ENCODE measurements at places on chromosomes 4 and X.

- no peak for DNase-seq
Observed at GRCh38 chr4:90128961-90129495, 1.8 kb downstream of the CCSER1 start.

DNA sequence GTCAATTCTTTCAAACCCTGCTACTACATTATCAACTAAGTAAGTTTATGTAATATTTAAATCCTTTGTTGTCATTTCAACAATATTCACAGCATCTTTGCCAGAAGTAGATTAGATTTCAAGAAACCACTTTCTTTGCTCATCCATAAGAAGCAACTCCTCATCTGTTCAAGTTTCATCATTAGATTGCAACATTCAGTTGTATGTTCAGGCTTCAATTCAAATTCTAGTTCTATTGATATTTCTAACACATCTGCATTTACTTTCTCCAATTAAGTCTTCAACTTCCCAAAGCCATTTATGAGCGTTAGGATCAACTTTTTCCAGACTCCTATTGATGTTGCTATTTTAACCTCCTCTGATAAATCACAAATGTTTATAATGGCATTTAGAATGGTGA is 66.1 kb downstream of the BMP3 start:
- no peak for DNase-seq

- DNase-seq, result peak; percentile 11
Observed at GRCh38 chrX:109990582-109991276, 12.2 kb upstream of the TMEM164 start.

DNA sequence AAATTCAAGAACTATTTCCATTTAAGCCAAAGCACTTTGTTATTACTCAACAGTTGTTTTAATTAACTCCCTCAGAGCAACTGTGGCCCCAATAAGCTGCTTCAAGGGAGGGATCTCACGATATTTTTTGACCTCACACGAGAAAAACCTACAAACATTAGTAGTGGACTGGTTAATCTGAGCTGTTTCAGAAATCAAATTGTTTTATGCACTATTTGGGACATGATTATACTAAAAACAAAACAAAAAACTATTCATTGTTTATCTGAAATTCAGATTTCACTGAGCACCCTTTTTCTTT is 74.3 kb downstream of the DCHS2 start:
- no peak for DNase-seq

- no peak for DNase-seq
Observed at GRCh38 chr4:150302553-150302952, 224.3 kb downstream of the DCLK2 start.

DNA sequence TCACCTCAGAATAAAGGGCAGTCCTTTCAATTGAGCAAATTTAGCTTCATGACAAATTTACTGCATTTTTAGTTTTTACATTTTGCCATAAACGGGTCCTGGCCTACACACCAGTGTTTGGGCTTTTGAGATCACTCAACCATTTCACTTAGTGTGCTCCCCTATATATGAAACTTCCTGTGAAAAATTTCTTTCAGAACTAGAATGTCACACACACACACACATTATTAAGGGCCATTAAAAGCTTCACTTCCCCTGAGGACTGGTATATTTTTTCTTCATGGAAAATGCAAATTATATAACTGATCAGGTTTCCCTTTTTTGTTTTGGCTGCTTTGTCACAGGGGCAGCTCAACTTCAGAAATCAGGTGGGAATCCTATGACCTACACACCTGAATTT is 206.5 kb downstream of the ENOX2 start:
- no peak for DNase-seq

- DNase-seq, result no peak
Observed at GRCh38 chr4:56871371-56871866, 36.3 kb upstream of the REST start.

GRCh38 chr4:148044912-148045352 is 313.0 kb downstream of the ARHGAP10 start:
- peak; percentile 43 for DNase-seq

GRCh38 chr4:138267835-138268234 is 25.7 kb upstream of the SLC7A11 start:
- DNase-seq, result no peak

- no peak for DNase-seq
Observed at GRCh38 chr4:106414366-106414765, 45.8 kb upstream of the GIMD1 start.

DNA sequence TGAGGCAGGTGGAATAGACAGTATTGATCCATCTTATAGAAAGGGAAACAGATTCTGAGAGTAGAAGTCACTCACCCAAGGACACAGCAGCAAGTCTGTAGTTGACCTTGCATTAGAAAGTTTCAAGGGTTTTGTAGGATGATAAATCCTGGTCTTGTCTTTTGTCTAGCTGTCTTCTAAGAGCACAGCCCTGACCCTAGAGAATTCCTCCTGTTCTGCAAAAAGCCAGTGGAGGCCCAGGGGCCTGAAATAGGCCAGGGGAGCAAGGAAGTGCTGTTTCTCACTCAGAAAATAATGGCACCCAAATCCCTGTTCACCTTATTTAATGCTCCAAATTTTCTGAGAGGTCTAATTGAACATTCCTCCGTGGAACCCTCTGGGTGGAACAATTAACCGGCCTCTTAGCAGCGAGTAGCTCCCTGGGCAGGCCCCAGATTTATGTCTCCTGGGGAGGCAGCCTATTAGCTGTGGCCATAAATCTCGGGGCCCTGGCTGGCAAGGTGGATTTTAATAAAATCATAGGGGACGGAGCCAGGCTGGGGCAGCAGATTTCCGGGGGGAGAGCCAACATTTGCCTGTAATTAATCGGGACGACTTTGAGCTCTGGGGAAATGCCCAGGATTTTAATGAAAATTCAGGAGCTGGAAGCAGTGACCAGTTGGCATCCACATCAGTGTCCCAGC is 49.2 kb upstream of the MSX1 start:
- no peak for DNase-seq

DNA sequence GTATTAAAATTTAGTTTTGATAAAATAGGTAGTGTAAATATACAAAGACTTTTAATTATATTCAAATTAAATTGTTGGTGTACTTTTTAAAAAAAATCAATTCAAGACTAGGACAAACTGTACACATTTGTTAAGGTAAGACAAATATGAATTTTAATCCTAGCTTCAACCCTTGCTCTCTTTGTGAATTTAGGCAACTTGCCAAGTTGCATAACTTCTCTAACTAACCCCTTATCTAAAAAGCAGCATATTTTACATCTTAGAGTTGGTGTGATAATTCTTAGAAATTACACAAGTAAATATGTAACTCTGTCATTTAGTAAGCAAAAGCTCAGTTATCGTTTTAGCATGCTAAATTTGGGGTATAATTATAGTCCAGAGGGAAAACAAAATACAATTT is 78.1 kb upstream of the FSTL5 start:
- DNase-seq, result no peak

DNA sequence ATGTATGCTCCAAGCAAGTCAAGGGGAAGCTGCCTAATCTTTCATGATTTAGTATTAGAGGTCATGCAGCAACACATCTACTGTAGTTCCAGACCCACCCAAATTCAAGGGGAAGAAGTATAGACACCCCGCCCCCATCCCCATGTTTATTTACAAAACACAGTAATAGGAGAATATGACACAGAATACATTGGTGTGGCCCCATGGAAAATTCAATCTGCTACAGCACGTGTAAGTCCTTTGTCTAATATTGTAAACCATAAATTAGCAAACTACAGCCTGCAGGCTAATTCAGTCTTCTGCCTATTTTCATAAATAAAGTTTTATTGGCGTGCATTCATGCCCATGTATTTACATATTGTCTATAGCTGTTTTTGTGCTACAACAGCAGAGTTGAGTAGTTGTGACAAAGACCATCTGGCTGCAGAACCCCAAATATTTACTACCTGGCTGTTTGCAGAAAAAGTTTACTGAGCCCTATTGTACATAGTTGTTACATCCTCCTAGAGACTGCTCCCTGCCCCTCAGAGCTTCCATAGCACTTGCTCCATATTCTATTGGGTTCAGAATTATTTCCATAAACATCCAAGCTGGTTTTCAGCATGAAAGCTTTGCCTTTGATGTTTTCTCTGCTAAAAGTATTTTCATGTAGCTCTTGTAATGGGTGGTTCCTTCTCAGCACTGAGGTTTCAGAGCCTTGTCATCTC is 326.8 kb upstream of the CPEB2 start:
- no peak for DNase-seq

DNA sequence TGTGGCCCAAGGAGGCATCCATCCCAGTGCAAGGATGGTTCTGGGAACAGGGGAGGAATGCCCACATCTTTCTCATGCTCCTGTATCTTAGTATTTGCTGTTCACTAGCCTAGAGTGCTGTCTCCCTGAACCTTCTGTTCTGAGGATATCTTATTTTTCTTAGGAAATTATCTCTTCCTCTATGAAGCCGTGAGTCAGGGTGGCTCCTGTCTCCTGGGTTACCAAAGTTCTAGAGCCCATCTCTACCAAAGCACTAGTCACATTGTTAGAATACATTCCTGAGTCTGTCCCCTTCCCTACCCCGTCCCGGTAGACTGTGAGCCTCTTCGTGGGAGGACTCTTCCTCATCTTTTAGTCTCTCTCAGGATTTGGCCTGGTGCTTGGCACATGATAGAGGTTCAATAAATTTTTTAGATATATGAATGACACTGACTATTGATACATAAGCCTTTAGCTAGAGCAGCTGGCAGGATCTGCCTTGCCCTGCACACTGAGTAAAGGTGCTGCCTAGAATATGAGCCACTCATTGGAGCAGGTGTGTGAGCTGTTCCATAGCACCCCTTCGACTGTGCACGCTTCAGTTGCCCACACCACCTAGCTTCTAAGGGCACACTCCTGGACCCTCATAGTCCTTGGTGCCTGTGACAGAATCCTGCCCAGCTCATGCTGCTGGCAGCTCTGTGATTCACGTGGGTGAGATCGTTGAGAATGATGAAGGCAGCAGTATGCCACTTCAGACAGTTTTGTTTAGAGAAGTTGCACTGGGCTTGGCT is 13.3 kb downstream of the CXCR3 start:
- no peak for DNase-seq

- no peak for DNase-seq
Observed at GRCh38 chr4:87657525-87657924, 7.4 kb downstream of the DMP1 start.

DNA sequence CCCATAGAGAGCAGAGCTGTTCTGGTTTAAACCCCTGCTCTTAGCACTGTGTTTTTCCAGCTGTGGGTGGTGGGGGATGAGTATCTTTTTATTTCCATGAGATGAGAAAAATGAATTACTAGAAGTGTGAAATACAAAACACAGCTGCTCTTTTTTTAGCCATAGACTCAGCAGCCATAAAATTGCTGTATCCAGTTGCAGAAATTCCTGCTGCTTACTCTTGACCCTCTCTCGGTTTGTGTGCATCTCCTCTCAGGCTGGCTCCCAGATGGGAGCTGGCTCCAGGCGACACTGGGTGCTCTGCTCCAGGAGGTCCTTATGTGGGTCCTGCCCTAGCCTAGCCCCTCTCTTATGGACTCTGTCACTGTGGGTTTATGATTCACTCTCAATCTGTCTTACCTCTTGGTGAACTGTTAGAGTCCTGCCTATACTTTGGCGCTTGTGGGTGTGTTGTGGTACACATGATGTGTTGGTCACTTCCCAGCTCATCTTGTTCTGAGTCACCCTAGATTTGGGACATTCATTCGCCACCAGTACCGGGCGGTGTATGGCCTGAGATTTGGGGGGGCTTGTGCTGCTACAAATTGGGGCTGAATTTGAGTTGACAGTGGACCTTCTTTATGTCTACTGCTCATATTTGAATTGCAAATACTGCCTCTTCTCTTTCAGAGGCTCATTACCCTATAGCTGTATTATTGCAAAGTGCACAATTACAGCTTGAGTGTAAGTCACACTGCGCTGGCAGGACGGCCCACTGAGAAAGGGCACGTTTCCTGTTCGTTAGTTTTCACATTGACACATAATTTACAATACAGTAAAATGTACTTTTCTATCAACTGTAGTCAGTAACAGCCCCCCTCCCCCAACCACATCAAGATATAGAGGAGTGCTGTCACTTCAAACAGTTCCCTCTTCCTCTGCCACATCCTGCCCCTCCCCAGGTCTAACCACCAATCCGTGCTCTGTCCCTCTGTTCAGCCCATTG is 46.9 kb upstream of the MSANTD1 start:
- peak; percentile 83 for DNase-seq

- no peak for DNase-seq
Observed at GRCh38 chr4:141133999-141134995, 1.0 kb upstream of the RNF150 start.

- no peak for DNase-seq
Observed at GRCh38 chrX:9867753-9868152, 81.5 kb downstream of the SHROOM2 start.

DNA sequence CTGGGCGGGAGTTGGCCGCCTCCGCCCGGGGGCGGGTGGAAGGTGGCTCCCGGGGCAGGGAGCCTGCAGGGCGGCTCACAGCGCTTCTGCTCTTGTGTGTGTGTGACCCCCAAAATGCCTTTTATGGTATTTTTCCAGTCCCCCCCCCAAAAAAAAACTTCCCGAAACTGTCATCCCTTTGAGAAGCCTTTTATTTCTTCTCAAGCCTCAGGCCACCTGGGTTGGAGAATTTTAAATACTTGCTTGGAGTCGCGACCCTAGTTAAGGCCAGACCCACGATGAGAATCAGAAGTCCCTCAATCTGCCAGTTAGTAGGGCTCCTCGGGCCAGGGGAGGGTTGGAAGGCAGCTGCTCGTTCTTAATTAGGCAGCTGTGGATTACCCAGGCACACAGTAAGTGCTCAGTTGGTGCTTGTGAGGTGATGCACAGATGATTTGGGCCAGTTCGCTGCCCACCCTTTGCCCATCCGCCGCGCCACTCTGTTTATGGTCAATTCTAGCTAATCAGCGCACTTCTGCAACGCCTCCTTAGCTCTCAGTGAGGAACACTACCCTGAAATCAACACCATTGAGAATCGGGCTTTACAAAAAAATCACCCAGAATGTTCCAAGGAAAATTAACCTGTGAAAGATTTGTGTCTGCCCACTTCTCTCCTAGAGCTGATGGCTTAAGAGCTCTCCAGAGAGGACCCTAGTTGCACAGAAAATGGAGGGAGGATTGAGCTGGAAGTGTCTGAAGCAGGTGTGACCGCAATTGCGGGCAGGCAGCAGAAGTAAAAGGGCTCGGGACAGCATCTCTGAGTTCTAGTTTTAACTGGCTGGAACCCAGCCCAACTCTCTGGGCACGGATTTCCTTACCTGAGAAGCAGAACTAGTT is 648 bp upstream of the SCD5 start:
- no peak for DNase-seq

DNA sequence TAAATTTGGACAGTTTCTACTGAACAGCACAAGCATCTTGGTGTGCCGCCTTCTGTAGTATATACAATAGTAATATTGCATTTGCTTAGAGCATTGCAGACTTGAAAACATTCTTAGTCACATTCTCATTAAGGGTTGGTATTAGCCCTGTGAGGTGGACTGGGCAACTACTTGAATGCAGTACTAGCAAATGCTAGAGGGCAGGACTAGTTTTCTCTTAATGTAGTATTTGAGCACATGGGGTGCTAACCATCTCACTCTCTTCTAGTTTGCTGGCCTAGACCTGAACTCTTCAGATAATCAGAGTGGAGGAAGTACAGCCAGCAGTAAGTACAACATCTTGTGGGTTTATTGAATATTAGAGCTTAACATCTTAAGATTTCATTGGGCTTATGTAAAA is 3.2 kb downstream of the DDX3X start:
- DNase-seq, result no peak
